ENCODE measurements at places on chromosomes 3 and 15.

GRCh38 chr3:4742359-4742758 is 236.9 kb upstream of the BHLHE40 start:
- no peak for DNase-seq

DNA sequence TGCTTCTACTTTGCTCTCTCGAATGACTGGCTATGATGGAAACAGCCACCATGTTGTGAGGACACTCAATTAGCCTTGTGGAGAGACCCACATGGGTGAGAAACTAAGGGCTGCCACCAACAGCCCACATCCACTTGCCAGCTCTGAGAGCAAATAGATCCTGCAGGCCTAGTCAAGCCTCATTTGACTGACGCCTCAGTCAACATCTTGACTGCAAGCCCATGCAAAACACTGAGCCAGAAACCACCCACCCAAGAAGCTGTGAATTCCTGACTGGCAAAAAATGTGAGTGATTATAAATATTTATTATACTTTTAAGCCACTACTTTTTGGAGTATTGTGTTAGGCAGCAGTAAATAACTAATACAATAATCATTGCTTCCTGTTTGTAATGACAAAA is 58.4 kb downstream of the NOX5 start:
- DNase-seq, result no peak

- no peak for DNase-seq
Measured at GRCh38 chr15:67941648-67942310, 101.9 kb upstream of the RNU6-1 start.

GRCh38 chr3:52809662-52810377 is 15.2 kb downstream of the ITIH3 start:
- DNase-seq, result no peak

DNA sequence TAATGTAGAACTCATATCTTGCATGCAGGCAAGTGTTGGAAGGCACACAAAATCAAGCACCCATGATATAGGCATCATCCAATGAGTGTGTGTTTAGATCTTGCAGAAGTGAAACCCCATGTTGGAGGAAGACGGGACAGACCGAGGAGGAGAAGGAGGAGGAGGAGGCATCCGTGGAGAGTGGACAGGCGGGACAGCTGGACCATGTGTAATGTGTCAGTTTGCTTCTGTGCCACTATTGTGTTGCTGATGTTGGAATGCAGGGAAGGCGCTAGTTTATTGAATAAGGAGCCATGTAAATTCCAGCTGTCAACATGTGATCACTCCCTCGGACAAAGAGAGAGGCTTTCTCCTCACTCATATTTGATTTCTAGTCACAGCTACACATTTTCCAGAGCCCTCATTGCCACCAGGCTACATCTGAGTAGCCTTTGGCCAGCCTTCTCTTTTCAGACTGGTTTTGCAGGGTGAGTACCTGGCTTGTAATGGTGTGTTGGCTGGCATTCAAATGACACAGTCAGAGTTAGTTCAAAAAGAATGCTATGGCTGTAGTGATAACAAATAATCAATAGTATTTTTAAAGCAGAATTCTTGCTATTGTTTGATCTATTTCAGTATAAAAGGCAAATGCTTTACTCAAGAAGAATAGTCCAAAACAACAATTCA is 1037.6 kb upstream of the NR2F2 start:
- DNase-seq, result no peak

DNA sequence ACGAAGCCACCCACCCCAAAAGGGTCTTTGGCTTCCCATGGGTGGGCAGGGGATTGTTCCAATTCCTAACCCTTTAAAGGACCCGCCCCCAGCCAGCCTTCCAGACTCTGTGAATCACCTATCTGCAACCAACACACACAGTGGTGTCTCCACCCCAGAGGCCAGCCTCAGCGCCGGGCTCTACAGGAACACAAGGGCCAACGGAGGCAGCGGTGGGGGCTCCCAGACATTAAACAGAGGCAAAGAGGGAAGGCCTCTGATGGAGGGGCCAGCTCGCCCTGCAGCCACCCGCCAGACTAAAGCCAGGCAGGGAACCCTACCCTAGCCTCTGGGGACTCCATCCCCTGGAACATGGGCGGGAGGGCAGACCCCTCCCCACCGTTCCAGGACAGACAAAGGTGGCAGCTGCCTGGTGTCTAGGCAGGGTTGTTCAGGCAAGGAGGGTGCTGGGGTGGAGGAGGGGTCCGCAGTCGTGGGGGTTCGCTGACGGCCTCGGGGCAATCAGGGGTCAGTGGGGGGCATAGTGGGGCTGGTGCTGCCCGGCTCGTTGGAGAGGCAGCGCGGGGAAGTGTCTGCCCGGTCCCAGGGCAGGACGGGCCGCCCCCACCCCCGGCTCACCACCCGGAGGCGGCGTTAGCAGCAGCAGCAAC is 448 bp downstream of the SHISA5 start:
- DNase-seq, result no peak

GRCh38 chr3:119497820-119498185 is 544 bp upstream of the TIMMDC1 start:
- peak; percentile 5 for DNase-seq

DNA sequence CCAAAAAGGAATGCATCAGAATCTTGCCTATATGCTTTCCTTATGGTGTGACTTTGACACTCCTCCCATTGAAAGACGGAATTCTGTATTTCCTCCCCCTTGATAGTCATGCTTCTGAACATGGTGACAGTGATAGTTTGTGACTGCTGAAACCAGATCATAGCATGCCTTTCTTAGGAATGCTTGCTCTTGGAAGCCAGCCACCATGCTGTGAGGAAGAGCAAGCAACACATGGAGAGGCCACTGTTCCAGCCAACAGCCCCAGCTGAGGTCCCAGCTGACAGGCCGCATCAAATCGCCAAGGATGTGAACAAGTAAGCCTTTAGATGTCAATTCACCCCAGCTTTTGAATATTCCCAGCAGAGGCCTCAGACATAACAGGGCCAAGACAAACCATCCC is 100.1 kb downstream of the IGF2BP2 start:
- peak; percentile 35 for DNase-seq

GRCh38 chr3:112167758-112168157 is 34.7 kb upstream of the GCSAM start:
- DNase-seq, result no peak

- DNase-seq, result no peak
Measured at GRCh38 chr3:190205739-190206138, 85.0 kb upstream of the P3H2 start.

DNA sequence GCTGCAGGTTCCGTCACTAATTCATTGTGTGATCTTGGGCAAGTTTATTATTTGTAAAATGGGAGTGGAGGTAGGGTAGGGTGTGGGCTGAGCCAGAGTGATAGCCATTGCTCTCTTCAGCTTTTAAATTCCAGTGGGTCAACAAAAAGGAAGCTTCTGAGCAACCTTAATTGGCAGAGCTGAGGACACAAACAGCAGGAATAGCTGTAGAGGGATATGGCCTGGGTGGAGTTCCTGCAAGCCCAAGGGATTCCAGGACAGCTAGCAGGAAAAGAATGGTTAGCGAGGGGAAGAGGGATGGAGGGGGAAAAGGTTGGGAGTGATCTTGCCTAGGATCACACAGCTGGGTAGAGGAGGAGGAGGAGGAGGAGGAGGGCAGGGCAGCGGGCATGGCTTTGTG is 11.4 kb downstream of the CCK start:
- no peak for DNase-seq

- DNase-seq, result no peak
Measured at GRCh38 chr15:98586066-98586465, 62.3 kb upstream of the IGF1R start.

DNA sequence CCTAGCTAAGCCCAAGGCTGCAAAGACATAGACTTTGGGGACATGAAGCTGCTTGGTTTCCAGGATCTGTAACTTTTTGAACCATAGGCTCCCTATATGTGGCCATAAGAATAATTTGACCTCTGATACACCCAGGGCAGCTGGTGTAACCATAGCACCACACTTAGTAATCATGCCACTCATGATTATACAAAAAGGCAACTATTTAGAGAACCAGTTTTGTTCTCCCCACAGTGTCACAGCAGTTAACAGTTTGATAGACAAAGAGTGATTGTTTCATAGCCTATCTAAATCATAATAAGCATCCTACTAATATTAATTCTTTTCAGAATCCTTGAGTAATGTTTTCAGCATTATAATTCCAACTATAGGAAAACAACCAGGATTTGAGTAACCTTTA is 334.9 kb downstream of the NEK10 start:
- DNase-seq, result no peak

DNA sequence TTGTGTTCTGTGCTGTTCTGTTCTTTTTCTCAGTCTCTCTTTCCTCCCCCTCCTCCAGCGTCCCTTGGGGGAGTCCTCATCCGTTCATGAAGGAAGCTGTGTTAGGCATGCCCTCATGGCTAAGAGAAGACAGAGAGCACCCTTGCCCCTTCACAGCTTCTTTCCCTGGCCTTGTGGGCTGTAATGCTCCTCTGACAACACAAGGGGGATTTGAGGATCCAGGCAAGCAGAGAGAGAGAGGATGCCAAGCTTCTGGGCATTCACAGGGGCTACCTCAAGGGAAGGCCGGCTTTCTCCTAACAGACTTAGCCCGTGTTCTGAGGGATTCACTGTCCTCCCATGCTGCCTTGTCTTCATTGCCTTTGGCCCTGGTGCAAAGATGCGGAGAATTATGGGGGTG is 389.5 kb downstream of the LRTM1 start:
- no peak for DNase-seq

- no peak for DNase-seq
Measured at GRCh38 chr15:67979281-67979680, 74.8 kb upstream of the PIAS1 start.

- no peak for DNase-seq
Measured at GRCh38 chr3:142450189-142450588, 2.4 kb upstream of the XRN1 start.

DNA sequence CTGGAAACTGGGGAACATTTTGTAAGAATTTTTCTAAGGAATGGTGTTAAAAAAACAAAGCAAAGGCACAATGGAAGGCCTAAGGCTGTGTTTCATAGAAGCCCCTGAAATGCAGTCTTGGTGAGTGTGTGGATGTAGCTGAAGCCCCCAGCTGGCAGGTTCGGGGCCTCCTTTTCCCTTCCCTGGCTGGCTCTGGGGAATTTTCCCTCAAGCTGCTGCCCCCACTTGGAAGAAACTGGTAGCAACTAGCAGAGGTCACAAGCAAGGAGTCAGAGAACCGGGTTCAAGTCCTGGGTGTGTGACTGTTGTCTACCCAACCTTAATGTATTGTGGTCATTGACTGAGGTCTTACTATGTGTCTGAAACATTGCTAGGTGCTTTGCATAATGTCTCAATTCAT is 85.3 kb upstream of the MYZAP start:
- no peak for DNase-seq

GRCh38 chr15:50068016-50068415 is 51.0 kb downstream of the ATP8B4 start:
- DNase-seq, result no peak

- DNase-seq, result no peak
Measured at GRCh38 chr3:156525808-156526207, 29.1 kb downstream of the SSR3 start.

GRCh38 chr15:23877502-23878412 is 190.7 kb upstream of the NDN start:
- no peak for DNase-seq

DNA sequence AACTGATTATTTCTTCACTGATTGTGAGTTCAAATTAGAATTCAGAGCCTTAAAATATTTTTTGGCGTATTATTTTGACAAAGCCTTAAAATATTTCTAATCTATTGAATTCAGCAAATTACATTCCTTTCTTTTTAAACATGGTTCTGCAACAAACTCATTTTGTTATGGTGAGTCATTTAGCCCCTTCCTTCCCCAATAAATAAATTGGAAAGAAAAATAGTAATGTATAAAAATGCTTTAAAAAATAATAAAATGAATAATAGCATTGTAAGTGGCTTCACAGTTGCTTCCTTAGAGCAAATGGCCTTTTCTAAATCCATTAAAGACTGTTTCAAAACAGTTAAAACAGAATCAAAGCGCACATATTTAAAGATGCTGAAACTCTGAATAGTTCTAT is 12.1 kb downstream of the CSNK1G1 start:
- no peak for DNase-seq

DNA sequence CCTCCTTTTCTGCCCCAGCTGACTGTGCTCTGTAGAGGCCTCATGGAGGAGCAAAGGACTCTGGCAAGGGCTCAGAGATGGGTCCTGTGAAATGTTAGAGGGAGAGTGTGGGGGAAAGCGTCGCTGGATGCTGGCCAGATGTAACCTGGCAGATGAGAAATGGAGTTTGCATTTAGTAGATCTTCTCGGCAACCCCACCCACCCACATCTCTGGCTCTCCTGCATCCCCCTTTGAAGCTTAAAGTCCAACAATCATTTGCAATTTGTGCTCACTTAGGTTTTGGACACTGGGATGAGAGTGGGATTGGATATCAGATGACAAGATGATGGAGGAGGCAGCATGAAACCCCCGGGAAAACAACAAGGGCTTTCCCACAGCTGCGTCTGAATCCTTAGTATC is 523.6 kb upstream of the MCTP2 start:
- no peak for DNase-seq

DNA sequence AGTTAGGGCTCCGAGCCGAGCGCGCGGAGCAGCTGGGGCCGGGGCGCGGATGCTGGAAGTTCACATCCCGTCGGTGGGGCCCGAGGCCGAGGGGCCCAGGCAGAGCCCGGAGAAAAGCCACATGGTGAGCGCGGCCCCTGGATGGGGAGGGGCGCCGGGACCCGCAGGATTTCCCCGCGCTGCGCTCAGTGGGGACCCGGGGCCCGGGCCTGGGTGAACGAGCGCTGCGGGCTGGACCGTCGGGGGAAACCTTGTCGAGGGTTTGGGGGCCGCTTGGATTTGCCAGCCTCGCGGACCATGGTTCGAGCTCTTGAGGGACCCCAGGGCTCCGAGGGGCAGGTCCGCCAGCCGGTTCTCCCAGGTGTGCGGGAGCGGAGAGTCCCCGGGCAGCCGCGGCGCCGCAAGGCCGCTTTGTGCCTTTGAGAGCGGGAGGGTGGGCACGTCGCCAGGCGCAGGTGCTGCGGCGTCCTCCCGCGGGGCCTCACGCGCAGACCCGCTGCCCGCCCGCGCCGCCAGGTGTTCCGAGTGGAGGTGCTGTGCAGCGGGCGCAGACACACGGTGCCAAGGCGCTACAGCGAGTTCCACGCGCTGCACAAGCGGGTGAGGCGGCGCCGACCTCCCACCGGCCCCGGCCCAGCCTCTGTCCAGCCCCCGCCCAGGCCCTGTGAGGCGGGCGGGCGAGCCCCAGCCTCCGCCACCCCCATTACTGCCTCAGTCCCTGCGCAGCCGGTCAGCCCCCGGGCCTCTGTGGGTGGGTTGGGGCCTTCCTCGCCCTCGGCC is at the start of gene SNX22:
SNX22 (plus strand) TSS at position 5 of the 780 bp plus-strand sequence; CDS start at position 50, 45 bp downstream.
- DNase-seq, result no peak

- no peak for DNase-seq
Measured at GRCh38 chr3:102084704-102085103, 235.4 kb downstream of the NFKBIZ start.

DNA sequence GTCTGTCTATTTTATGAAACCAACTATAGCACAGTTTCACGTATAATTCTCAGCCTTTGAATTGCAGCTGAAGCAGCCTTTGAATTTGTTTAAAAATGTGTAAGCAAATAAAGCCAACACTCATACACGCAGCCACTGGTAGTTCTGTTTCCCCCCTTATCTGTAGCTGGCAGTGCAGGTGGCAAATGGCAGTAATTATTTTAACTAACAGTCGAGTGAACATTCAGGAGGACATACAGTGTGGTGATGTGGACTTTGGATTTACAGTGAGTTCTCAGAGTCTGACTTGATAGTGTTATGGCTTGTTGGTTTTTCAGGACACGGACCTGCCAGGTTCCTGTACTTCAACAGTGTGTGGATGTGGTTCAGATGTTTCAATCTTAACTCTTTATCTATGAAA is 64.0 kb upstream of the SKOR1 start:
- DNase-seq, result no peak

All from GM04504 (cell line).